ENCODE measurements at places on chromosomes 13 and 19.
A peak's percentile ranks its signal among the peaks of the same experiment; 100 is the strongest.

DNA sequence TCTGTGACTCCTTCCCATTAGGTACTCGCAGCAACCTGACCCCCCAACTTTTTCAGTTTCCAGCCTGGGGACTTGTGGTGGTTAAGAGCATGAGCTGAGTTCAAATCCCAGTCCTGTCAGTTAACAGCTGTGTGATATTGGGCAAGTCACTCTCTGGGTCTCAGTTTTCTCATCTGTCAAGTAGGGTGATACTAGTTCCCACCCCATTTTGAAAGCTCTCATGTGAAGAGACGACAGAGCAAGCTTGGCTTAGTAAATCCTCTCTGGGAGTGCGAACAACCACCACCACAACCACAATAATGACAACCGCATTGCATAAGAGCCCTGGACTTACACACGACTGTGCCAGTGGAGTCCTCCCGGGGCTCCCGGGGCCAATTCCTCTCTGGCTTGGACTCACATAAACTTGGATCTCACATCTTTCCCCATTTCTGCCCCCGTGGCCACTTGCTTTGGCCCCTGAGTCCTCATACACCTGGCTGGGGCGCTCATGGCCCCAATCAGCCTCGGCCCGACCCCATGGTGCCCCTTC is 454 bp downstream of the BLVRB start:
- no peak for DNase-seq

DNA sequence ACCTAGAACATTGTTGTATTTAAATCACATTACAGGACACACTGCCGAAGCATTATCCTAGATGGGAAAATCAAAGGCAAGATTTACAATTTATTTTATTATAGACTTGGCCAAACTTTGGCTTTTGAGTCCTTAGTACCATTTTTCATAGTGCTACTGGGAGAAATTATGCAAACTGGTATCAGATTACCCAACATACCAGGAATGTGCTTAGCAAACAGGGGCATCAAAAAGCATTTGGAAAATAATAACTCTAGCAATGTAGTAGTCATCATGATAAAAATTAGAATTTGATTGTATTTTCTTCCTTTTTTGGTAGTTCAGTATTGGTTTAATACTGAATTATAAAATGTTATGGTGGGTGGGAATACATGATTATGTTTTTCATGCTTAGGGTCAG is 34.0 kb downstream of the GPC6 start:
- no peak for DNase-seq

GRCh38 chr13:86974995-86975328 is 696.2 kb upstream of the SLITRK5 start:
- DNase-seq: no peak

DNA sequence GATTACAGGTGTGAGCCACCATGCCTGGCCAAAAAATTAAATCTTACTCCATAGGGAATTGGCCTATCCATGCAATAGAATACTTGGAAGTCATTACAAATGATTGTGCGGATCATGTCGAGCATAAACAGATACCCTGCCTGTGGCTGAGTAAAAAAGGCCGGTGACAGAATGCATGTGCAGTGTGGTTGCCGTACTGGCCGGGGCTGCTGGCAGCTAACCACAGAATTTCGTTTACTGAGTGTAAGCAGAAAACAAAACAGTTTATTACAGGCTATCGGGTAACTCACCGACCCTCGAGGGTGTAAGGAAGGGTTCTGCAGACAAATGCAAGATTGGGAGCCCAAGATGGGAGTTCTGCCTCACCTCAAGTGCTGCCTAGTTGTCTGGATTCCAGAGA is 127.7 kb downstream of the ZIC5 start:
- DNase-seq: no peak

DNA sequence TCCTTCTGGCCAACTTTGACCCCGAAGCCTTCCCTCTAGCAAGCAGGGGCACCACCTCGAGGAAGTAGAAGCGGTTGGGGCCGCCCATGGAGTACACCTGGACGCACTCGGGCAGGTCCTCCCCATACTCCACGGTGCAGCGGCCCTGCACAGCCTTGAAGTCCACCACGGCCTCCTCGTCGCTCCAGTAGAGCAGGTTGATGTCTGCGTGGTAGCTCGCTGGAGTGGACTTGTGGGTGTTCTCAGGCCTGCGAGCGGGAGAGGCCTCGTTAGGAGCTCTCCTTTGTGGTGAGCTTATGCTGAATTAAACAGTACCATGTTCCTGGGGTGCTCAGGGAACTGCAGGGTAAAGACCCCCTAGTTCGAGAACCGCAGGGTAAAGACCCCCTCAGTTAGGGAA is 22.3 kb upstream of the EIF3G start:
- no peak for DNase-seq

GRCh38 chr13:99123101-99124045 is 77.3 kb upstream of the UBAC2 start:
- DNase-seq: no peak

- no peak for DNase-seq
These were observed 21.1 kb upstream of the POMP start for GRCh38 chr13:28637714-28638355.

GRCh38 chr13:49356223-49356622 is 87.6 kb downstream of the CAB39L start:
- DNase-seq: no peak

DNA sequence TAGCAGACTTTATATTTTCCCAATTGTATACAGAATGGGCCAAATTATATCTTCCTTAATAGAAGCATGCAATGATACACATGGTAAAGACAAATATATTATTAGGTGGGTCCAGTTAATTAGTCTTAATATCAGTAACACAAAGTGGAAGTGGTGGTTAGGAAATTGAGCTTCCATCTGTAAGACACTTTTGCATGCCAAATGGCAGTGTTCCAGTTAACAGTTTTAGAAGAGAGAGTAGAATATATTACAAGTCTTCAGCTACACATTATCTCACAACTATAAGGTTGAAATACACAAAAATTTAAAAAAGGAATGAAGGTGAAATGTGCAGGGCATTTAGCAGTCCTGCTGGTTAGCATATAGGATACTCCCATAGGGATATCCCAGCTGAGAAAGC is 536.5 kb downstream of the PCDH9 start:
- no peak for DNase-seq

DNA sequence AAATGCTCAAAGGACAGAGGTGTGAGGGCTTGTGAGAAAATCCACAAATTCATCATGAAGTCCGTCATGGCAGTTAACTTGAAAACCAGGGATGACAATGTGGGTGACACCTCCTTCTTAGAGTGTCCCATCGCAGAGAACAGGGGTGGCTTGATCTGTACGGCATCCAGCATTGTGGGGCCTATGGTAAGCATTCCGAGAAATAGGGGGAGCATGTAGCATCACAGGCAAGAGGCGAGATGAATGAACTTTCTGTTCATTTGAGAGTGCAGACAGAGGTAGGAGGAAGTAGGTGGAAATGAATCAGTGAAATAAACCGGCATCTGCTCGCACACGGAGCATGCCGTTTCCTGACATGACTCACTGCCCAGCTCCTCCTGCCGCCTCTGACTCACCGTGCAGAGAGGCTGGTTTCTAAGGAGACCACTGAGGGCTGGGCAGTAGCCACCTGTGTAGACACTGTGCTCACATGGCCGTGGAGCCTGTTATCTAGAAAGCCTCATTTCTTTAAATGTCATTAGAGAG is 339.0 kb downstream of the RFC3 start:
- DNase-seq: no peak

GRCh38 chr19:45508861-45509691 is 1.8 kb downstream of the VASP start:
- DNase-seq: no peak

GRCh38 chr13:111976474-111977178 is 90.3 kb upstream of the SOX1 start:
- no peak for DNase-seq

DNA sequence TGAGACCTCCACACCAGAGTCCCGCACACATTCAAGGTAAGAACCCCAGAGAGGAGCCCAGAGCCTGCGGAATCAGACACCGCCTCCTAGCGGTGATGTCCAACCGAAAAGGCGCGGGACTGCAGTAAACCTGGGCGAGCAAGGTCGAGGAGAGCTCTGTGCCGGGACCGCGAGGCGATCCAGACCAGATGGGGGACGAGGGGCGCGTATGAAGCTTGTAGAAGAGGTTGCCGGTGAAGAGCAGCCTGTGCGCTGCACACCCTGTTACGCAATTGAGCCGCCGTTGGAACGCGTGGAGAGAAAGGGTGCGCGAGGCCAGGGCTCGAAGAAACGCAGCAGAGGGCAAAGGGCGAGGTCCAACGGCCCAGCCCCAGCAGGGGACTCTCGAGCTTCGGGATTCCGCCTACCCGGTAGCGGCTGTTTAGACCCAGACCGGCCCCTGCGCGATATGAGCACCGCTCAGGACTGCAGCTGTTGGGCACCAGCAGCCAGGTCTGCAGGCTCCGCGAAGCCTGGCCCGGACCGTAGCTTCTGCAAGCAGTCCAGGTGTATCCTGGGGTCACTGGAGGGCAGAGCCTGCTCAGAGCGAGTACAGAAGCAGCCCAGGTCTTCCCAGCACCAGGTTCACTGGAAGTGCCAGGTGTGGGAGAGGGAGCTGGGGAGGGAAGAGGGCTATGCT is 65.9 kb upstream of the ZNF599 start:
- DNase-seq: no peak

DNA sequence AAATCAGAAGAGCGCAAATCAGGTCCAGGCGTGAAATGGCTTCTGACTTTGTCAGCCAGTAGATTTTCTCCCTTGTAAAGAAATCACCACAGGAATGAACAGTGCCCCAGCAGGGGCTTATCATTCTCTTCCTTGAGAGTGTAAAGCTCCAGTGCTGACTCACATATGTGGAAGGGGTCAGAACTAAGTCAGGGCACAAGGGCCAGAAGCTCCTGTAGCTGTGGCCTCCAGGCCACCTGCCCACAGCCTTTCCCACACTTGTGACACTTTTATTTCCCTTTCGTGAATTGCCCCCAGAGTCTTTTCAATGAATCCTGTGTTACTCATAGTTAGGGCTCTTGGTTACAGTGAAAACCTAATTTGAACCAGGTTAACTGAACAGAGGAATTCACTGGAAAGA is 99.6 kb downstream of the SUCLA2 start:
- no peak for DNase-seq

DNA sequence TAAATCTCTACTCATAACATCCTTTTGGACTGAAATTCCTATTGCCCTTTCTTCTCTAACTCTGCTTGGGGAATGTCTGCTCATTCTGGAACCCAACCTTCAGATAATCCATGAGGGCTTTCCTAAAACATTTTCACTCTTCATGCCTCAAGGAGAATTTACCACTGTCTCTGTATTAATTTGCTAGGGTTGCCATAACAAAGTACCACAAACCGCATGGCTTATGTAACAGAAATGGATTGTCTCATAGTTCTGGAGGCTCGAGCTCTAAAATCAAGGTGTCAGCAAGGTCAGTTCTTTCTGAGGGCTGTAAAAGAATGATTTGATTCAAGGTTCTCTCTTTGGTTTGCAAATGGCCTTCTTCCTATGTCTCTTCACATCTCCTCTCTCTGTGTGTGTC is 209.7 kb downstream of the LACC1 start:
- no peak for DNase-seq

DNA sequence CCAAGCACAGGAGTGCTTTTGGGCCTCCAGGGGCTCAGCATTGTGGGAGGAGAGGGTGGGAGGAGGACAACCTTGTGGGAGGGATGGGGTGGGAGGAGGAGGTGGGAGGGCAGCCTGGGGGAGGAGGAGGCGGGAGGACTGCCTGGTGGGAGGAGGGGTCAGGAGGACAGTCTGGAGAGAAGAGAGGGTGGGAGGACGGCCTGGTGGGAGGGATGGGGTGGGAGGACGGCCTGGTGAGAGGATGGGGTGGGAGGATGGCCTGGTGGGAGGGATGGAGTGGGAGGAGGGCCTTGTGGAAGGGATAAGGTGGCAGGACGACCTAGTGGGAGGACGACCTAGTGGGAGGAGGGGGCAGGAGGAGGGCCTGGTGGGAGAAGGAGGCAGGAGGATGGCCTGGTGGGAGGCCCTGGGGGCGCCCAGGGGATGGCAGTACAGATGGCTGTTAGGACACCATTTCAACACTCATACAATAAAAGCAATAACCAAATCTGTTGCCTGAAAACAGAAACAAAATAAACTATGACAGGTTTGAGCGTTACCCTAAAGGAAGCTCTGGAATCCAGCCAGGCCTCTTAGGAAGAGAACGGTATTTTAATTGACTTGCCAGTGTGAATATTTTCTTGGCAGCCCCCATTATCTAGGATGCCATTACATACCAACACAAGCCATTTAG is 63.7 kb downstream of the CRYL1 start:
- DNase-seq: no peak

- DNase-seq: no peak
These were observed 638.9 kb downstream of the LIG4 start for GRCh38 chr13:107576430-107576829.

DNA sequence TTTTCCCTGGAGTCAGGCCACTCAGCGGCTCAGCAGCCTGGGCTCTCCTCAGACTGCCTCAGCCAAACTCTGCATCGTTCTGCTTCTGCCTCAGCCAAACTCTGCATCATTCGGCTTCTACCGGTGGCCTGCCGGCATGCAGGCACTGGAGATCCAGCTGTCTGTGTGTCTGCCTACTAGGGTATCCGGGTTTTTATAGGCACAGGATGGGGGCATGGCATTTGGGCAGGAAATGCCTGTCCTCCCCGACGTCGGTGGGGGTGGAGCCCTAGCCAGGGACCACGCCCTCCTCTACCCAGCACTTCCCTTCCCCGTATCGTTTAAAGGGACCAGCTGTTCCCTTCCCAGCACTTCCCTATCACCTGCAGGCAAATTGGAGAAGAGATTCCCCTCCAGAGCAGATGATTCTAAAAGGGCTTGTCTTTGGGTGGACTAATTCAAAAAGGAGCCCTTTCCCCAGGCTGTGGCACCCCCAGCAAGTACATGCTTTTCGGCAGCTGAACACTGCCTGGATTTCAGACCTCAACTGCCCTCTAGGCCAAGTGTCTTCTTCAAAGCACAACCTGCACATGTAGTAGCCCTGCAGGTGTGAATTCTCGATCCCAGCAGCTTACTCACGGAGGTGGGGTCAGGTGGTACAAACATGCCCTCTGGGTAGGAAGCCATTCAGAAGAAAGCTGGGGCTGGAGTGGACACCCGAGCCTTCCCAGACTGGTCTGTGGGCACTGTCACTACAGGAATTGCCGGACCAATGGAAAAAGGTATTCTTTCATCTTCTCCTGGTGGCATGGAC is 25.4 kb upstream of the GPR12 start:
- peak; percentile 7 for DNase-seq

DNA sequence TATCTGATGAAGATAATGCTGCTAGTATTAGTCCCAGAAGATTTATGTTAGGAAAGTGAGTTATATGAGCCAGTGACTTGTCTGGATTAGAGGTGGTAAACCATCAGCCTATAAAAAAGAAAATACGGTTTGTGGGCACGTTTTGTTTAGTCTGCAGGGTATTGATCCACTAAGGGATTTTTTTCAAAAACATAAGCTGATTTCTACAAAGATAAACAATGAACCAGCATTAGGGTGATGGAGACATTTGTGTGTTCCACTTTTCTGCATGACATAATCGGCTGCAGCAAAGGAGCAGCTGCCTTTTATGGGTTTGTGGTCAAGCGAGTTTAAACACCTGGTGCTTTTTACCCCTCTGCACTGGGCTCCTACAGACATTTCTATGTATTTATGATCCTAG is 836.4 kb upstream of the GPC6 start:
- no peak for DNase-seq
